Bronchus fibroblast of lung (primary cell): ENCODE measurements at places on chromosomes 6 and 20. TPM values are rescaled to one million over a fixed set of nuclear protein-coding genes. Genes with fewer than 3 reads are reported as not detected.

Gene CRISP2
- not detected in 2 replicates for total RNA-seq

Gene COL21A1
- total RNA-seq: 0.15 and 0.34 TPM in 2 replicates

Gene PROKR2
- total RNA-seq: not detected in 2 replicates

Gene CCR6
- not detected in 2 replicates for total RNA-seq

Gene RIMS4
- total RNA-seq: not detected in 2 replicates

Gene C6orf15
- total RNA-seq: not detected in 2 replicates

Gene RBM24
- total RNA-seq: 1.8 and 3.1 TPM in 2 replicates

Gene MTFR2
- total RNA-seq: 9.2 and 13.6 TPM in 2 replicates

Gene PDE10A
- 0.34 and 0.89 TPM in 2 replicates for total RNA-seq

Gene FAM209A
- not detected in 2 replicates for total RNA-seq

Gene MYBL2
- 44.2 and 54.1 TPM in 2 replicates for total RNA-seq

Gene MAFB
- total RNA-seq: 0.74 and 1.0 TPM in 2 replicates

Gene ANGPT4
- under 0.01 TPM in 1 of 2 replicates, not detected in the other for total RNA-seq

Gene SLC35D3
- total RNA-seq: not detected in 2 replicates

Gene NKAPL
- total RNA-seq: 0.89 and 1.3 TPM in 2 replicates

Gene PCMTD2
- 25.7 and 33.0 TPM in 2 replicates for total RNA-seq

Gene KCNK15
- total RNA-seq: not detected in 2 replicates

Gene PPP1R16B
- total RNA-seq: not detected in 2 replicates

Gene LTA
- not detected in 2 replicates for total RNA-seq

Gene SYNE1
- 16.5 and 21.9 TPM in 2 replicates for total RNA-seq

Gene PGC
- not detected in 2 replicates for total RNA-seq

Gene SLC16A10
- total RNA-seq: under 0.01 TPM in 2 replicates

Gene SLPI
- total RNA-seq: not detected in 2 replicates

Gene NRN1
- not detected in 2 replicates for total RNA-seq

Gene SYNDIG1
- not detected in 2 replicates for total RNA-seq

Gene PARD6B
- 0.15 and 0.17 TPM in 2 replicates for total RNA-seq

Gene TFAP2B
- total RNA-seq: not detected in 2 replicates

Gene HTR1E
- not detected in 2 replicates for total RNA-seq

Gene AKAP7
- total RNA-seq: 5.2 and 5.8 TPM in 2 replicates

Gene F13A1
- total RNA-seq: not detected in 2 replicates

Gene SUPT3H
- total RNA-seq: 4.0 and 5.6 TPM in 2 replicates

Gene PDYN
- total RNA-seq: not detected in 2 replicates

Gene UTRN
- 21.3 and 38.8 TPM in 2 replicates for total RNA-seq

Gene VGLL2
- total RNA-seq: not detected in 2 replicates

Gene NT5E
- total RNA-seq: 157 and 162 TPM in 2 replicates

Gene TREM1
- total RNA-seq: 0.15 TPM in 1 of 2 replicates, not detected in the other

Gene TRIM40
- total RNA-seq: not detected in 2 replicates

Gene CDH26
- total RNA-seq: 0.15 TPM in 1 of 2 replicates, not detected in the other

Gene HLA-DPB1
- total RNA-seq: 4.0 TPM in 1 of 2 replicates, not detected in the other

Gene SIRPG
- not detected in 2 replicates for total RNA-seq

Gene CGA
- total RNA-seq: not detected in 2 replicates

Gene IP6K3
- 6.2 and 7.9 TPM in 2 replicates for total RNA-seq
